ENCODE measurements at places on chromosomes 16 and 17. TPM values are rescaled to one million over a fixed set of nuclear protein-coding genes. Genes with fewer than 3 reads are reported as not detected.

GRCh38 chr16:56848955-56849689, 15.9 kb upstream of the SLC12A3 start:
- no peak for DNase-seq

KCNJ16 gene
- 0.27 TPM for total RNA-seq

- DNase-seq, result no peak
These were observed 102.9 kb downstream of the HIC1 start for GRCh38 chr17:2157675-2158395.

MC1R gene
- 12.8 TPM for total RNA-seq

GRCh38 chr17:28570716-28571360, 486 bp downstream of the PIGS start:
- DNase-seq, result peak; percentile 36

ELMO3 gene
- total RNA-seq, result 2.1 TPM

GRCh38 chr17:15662681-15663080, 21.4 kb downstream of the TRIM16 start:
- DNase-seq, result no peak

MVD gene
- 227 TPM for total RNA-seq

TMED6 gene
- total RNA-seq, result not detected

ASGR1 gene
- total RNA-seq, result 29.0 TPM

ANKRD40CL gene
- total RNA-seq, result not detected

KRTAP1-1 gene
- total RNA-seq, result not detected

- no peak for DNase-seq
These were observed 501.6 kb upstream of the PSMD7 start for GRCh38 chr16:73794994-73795393.

GRCh38 chr16:20899071-20899470, 1.1 kb downstream of the DCUN1D3 start:
- no peak for DNase-seq

DNA sequence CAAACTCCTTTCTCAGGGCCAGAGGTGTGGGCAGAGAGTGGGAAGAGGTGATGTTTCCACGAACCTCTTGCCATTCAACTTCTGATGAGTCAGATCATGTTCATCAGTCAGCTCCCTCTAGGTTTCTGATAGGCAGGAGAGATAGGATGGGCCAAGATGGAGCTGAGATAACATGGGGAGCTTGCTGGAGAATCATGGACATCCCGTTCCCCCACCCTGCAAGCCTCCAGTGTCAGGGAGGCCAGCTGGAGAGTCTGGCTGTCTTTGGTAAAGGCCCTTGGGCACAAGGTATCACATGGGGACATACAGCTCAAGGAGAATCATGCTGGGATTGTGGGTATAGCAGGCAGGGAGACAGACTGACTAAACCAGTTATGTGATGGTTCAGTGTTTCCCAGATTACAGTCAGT, 136.0 kb upstream of the IRX3 start:
- no peak for DNase-seq

DNA sequence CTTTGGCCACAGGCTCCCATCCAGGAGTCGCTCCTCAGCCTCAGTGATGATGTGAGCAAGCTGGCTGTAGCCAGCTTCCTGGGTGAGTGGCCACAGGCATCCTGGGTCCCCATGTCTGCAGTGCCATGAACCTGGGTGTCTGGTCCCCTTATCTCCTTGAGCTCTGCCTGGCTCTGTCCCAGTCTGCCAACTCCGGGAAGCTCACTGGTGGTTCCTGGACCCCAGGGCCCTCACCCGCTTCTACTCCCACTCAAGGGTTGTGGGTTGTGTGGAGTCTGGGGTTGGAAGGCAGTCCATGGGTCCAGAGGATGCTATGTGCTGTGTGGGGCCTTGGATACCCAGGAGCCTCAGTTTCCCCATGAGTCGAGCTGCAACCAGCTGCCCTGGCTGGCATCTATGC, 11.7 kb upstream of the SMIM5 start:
- DNase-seq, result no peak

DNA sequence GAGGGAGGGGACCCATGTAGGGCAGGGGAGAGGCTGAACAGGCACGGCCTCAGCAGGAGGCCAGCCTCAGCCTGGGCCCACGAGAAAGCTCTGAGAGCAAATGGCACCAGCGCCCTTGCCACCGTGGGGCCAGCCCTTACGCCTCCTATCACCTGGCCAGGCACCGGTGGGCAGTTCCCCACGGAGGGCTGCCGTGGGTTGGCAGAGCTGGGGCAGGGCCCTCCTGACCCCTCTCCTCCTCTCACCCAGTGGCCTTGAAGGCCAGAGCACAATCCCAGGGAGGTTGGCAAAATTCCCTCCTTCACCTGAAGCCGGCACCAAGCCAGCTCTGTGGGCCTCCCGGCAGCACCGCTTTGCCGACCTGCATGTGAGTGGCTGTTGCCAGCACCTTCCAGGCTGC, 53.1 kb upstream of the ENPP7 start:
- DNase-seq, result no peak

GRCh38 chr17:81930142-81931125, 2.9 kb upstream of the MAFG start:
- DNase-seq, result no peak

DNA sequence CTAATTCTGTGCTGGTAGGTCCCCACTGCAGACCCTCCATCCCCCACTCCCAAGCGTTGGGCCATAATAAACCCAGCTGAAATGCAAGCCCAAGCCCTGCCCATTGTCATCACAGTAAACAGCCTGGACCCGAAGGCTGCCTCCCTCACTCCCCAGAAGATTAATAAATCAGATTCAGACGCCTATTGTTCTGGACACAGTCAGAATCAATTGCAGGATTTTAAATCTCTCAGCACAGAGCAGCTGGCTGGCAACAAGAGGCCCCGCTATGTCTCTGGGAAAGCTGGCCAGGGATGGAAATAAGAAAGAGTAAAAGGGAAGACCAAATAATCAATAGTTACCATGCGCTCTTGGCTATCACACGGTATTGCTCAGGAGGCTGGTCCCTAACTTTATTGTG, 93.9 kb downstream of the C17orf67 start:
- no peak for DNase-seq

GRCh38 chr17:29572691-29573557, 4.4 kb downstream of the TP53I13 start:
- peak; percentile 86 for DNase-seq

GRCh38 chr17:66509926-66510325, 207.5 kb downstream of the PRKCA start:
- no peak for DNase-seq

GRCh38 chr17:8905331-8905730, 37.9 kb upstream of the PIK3R6 start:
- no peak for DNase-seq

DNA sequence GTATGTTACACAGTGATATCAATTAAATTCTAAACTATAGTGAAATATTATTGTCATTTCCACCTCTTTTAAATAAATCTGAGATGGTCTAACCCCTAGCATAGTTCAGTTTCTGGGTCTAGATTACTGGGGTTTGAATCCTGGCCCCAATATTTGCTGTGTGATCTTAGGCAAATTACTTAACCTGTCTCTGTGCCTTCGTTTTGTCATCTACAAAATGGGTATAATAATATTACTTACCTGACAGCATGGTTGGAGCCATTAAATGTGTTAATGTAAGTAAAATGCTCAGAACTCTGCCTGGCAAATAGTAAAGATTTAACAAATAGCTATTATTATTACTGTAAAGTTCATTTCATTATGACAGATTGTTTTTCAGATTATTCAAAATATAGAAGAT, 52.3 kb downstream of the BMERB1 start:
- no peak for DNase-seq

GRCh38 chr16:54027995-54028394, 258.6 kb downstream of the IRX3 start:
- DNase-seq, result no peak

DNA sequence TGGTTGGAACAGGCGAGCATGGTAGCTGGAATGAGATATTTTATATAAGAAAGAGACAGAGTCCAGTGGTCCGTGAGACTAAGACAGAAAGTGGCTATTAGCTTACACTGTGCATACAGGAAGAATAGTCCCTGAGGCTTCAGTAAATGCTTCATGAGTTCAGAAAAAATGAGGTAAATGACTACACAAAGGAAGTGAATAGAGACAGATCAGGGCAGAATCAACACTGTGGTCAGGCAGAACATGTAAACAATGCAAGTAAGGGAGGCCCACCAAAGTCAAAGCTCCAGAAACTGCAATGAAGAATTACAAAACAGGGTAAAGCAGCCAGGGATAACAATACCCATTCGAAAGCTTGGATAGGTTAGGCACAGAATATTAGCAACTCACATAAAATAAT, 4.8 kb downstream of the ABCA10 start:
- DNase-seq, result no peak

- DNase-seq, result peak; percentile 60
These were observed 26.6 kb downstream of the MRC2 start for GRCh38 chr17:62653826-62654761.

GNGT2 gene
- total RNA-seq, result not detected

GRCh38 chr16:48271728-48272127, 24.4 kb upstream of the ABCC11 start:
- no peak for DNase-seq

TMC8 gene
- not detected for total RNA-seq

GRCh38 chr16:47158992-47159391, 15.2 kb upstream of the NETO2 start:
- DNase-seq, result no peak

Measured in glutamatergic neuron (in vitro differentiated cells).